COLO829 (cell line): ENCODE measurements at places on chromosomes 2 and 18.
A peak's percentile ranks its signal among the peaks of the same experiment; 100 is the strongest.

- peak; percentile 12 for DNase-seq
These were observed 61.4 kb downstream of the DYM start for GRCh38 chr18:49399003-49399402.

DNA sequence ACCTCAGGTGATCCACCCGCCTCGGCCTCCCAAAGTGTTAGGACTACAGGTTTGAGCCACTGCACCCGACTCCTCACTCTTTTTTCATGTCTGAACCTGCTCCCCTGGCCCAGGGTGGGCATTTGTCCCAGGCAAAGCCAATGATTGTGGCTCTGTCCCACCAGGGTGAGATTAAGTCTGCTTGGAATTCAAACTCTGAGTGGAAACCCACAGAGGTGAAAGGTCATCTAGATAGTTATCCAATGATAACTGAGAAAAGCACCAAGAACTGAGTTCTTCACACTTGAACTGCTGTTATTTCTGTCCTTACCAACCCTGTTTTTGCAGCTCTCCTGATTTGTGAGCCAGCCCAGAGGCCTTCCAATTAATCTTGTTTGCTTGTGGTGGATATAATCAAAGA, 62.4 kb upstream of the ACVR1 start:
- no peak for DNase-seq

GRCh38 chr2:168432565-168433186, 23.4 kb upstream of the CERS6 start:
- DNase-seq, result no peak

DNA sequence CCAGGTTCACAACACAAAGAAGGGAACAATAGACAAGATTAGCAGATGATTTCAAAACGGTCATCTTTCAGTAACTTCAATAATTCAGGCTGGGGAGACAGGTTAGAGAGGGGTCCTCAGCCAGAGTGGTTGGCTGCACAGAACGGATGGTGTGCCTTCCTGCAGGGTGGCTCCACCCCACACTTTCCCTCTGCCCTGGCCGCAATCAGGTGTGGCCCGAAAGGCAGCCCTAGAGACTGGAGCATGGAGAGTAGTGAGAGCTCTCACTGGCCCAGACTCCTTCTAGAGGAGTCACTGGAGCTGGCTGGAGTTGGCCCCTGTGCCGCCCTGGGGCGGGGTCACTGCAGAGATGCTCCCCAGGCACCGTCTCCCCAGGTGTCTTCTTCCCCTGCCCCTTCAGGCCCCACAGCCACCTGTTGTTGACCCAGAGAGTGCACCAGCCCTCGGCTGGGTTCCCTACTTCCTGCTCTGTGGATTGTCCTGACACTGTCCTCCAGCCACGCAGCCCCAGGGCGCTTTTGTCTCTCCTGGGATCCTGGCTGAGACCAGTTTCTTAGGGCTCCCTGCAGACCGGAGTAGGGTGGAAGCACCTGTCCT, 126.8 kb downstream of the PXDN start:
- DNase-seq, result no peak

DNA sequence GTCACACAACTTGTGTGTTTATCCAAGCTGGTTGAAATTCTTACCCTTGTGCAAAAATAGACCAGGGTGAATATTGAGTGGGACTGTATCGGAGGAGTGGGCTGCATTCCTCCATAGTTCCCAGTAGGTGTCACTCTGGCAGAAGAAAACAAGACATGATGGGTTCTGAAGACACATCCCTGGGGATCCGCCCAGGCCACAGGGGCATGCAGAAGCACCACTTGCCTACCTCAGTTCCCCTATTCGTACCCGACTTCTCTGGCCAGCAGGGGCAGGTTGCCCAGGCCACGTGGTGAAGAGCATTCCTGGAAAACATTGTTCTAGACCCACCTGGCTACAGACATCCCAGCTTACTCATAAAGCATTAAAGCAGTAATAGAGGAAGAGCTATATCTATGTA, 168.2 kb downstream of the FAM210A start:
- peak; percentile 54 for DNase-seq

DNA sequence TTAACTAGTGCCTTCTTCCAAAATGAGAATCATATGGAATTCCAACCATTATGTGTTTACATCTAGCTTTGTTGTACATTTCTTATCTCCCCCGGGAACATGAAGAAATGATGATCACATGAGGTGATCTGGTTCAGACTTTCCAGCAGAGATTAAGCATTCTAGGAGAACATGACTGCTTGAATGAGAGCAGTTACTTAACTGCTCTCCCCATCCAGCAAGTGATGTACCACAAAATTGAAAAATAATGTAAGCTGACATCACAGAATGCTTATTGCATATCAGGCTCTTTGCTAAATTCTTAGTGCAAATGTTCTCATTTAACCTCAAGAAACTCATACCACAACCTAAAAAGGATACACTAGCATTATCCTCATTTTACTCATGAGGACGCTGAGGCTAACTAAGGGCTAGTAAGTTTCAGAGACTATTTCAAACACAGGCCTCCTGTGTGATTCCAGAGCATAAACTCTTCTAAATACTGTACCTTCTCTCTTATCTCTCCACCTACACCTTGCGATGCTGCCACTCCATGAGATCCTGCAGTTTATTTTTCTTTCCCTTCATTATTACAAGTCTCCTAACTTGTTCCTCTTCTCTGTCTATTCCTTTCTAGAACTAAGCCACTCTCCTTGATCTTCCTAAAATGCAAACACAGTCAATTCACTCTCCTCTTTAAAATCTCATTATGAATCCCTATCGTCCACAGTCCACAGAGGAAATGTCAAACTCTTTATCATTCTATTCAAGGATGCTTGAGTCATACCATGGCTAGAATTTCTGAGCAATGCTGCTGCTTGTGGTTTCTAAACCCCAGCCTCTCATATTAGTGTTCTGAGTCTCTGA, 1224.8 kb upstream of the ZEB2 start:
- peak; percentile 30 for DNase-seq

DNA sequence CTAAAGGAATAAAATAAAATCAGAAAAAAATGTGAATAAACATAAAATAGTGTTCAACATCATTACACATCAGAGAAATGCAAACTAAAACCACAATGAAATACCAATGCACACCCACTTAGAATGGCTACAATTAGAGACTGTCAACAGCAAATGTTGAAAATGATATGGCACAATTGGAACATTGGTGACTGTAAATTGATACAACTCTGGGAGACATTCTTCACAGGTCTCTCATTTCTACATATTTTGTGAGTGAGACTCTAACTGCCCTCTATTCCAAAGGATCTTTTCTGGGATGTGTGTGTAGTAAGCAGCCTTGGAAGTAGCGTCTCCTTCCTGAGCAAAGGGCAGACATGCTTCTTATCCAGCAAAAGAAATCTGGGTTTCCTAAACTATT, 323.0 kb downstream of the FBXO15 start:
- no peak for DNase-seq

DNA sequence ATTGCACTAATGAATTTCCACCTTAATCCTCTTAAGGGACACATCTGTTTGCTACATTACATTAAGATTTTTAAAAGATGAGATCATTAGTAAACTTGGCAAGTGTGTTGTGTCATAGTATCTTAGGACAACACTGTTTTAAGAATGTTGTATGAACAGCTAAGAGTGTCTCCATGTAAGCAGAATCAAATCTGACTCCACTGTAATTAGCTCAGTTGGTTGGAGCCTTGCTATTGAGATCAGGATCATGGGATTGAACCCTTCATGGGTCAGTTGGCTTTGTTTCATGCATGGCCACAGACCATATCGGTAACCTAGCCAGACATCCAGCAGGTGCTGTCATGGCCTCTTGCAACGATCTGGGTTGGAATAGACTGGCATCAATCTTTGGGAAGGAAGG, 5.2 kb downstream of the FHOD3 start:
- DNase-seq, result no peak
